ENCODE measurements at places on chromosomes 12 and 14.

- no peak for DNase-seq
These were observed 31.8 kb downstream of the PELI2 start for GRCh38 chr14:56149995-56150394.

GRCh38 chr12:93247313-93247991 is 130.3 kb upstream of the NUDT4 start:
- DNase-seq = peak; percentile 24

DNA sequence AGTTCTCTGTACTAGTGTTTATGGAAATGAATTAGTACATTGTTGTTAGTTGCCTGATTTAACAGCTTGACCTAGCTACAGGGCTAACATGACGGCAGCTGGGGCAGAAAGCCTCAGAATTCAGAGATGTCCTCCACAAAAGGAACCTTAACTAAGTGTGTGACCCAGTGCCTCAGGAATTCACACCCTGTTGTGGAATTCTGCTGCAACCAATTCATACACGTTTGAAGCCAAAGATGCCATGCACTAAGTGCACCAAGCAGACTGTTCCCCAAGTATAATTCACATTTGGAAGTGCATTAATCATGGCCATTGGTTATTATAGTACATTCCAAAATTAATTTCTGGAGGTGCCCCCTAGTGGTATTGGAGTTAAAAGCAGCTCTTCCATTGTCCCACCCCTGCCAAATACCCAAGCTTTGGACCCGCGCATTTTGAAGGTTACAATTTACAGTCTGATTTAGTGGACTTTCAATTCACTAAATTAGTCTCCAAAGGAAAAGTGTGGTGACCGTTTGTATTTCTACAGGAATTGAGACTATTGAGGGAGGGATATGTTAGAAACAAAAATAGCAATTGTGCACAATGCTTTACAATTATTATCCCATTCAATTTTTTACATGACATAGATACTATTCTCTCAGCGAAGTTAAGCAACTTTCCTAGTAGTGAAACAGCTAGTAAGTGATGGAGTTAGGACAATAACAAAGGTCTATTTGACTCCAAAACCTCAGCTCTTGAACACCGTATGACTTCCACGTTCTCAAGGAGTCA is 85.9 kb downstream of the PAX9 start:
- DNase-seq = no peak

GRCh38 chr14:95409477-95410272 is 90.0 kb upstream of the CLMN start:
- no peak for DNase-seq

DNA sequence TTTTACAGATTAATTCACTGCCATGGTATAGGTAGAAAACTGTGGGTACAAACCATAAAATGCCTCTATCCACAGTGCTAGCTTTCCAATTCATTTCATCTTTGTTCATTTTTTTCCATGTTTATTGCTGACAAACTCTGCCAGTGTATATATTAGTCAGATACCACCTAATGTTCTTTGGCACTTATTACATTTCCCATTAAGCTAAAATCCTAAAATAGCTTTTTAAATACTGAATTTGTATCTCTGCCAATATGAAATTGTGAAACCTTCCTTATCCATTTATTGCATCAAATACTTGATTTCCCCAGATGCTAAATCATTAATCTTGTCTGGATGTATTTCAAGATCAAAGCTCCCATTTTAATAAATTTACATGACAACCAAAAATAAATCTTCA is 150.1 kb upstream of the FSCB start:
- DNase-seq = no peak

All from skeletal muscle cell (primary cell).